Tongue (tissue), 3 donors: ENCODE measurements at places on chromosomes 11 and 22. TPM values are rescaled to one million over a fixed set of nuclear protein-coding genes. Genes with fewer than 3 reads are reported as not detected.

DNA sequence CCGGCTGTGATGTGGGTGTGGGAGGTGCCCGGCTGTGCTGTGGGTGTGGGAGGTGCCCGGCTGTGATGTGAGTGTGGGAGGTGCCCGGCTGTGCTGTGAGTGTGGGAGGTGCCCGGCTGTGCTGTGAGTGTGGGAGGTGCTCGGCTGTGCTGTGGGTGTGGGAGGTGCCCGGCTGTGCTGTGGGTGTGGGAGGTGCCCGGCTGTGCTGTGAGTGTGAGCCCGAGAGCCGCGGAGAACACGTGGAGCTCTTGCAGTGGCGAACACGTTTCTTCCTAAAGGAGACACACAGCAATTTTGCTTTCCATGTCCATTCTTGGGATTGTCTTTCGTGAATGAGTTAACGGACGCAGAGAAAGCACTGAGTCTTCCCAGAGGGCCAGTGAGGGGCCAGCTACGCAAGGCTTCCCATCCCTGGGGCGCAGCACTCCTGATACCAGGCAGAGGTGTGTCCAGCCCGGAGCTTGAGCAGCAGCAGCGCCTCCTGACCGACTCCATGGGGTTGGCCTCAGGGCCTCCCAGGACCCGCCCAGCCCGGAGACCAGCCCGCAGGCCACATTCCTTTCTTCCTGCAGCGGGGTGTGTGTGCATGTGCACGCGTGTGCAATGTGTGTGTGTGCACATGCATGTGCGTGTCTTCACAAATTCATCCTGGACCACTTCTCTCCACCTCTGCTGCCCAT is 245.0 kb upstream of the B3GAT1 start:
- no peak for DNase-seq

GRCh38 chr11:24709928-24710565 is 213.2 kb downstream of the LUZP2 start:
- no peak for DNase-seq

GRCh38 chr11:99277281-99277680 is 256.5 kb downstream of the CNTN5 start:
- peak; percentile 53 for DNase-seq

DNA sequence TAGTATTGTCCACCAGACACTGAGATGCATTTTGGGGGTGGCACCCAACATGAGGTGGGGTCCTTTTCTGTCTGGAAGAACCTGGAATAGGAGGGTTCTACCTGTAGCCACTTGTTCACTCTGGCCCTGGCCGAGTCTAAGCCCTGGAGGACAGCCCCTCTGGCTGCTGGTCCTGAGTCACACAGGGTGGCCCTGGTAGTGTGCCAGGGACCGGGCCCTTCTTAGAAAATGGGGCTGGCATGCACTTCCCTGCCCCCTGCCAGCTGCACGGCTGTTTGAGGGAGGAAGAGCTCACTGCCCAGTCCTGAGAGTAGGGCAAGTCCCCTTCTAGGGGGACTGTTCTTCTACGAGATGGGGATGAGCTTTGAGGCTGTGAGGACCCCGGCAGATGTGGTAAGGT is 2.2 kb downstream of the PLCB3 start:
- DNase-seq = no peak

- DNase-seq = no peak
These were observed 606.3 kb upstream of the ARHGAP42 start for GRCh38 chr11:100080821-100081220.

- DNase-seq = no peak
These were observed 82.6 kb downstream of the TENM4 start for GRCh38 chr11:79358258-79358657.

Gene KCNQ1OT1
- 10.3 TPM for total RNA-seq

GRCh38 chr22:19814428-19814827 is 40.2 kb downstream of the GNB1L start:
- DNase-seq = no peak

Gene AQP11
- 1.4 TPM for total RNA-seq

- DNase-seq = peak; percentile 75
These were observed 27.0 kb upstream of the AMOTL1 start for GRCh38 chr11:94741022-94741679.

- DNase-seq = no peak
These were observed 40.0 kb downstream of the DCUN1D5 start for GRCh38 chr11:103051981-103052380.

DNA sequence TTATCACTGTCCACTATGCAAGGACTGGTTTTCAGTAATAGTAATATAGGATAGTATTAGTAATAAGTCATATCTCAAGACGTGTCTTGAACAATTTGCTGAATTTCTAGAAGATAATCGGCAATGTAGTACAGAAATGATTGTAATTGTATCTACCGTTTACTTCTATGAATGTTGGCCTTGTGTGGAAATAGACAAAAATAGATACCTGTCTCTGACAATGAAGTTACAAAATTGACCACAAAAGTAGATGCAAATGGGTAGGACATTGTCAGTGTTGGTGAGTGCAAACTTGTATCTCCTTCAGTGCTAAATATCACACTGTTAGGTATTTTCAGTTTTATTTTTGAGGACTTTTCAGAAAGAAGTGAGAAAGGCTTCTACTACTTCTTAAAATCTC is 43.1 kb downstream of the SVIP start:
- DNase-seq = no peak

Gene IGF2
- 1,514 TPM for total RNA-seq

DNA sequence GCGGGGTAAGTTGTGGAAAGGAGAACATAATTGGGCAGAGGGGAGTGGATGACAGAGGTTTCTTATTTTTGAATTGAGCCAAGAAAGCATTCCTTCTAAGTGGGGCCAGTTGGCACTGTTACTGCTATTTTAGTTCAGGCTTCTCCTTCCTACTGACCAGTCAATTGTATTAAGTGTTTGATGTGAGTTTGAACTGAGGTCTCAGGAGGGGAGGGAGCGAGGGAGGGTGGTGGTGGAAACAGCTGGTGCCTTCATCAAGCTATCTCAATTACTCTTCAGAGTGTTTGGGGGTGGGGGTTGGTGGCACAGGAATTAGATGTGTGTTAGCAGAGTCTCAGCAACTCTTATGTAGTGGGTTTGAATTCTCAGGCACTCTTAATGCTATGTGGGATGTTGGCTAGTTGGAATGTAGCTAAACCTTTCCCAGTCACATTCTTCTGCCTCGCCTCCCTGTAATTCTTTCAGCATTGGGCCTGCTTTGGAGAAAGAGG is 14.5 kb downstream of the CTNND1 start:
- DNase-seq = peak; percentile 83

DNA sequence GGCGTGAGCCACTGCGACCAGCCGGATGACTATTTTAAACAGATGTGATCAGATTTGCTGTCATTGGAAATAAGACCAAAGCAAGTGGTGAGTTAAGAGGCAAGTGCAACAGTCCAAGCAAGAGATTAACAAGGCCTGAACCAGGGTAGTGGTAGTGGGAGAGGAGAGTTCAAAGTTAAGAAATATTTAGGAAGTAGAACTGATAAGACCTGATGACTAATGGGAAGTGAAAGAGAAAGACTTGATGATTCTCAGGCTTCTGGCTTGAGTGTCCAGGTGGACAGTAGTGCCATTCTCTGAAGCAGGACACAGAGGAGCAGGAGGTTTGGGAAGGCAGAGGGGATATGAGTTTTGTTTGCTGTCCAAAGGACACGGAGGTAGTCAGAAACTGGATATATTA is 7.2 kb downstream of the NDUFC2 start:
- DNase-seq = no peak

Gene CREBZF
- total RNA-seq = 101 TPM

DNA sequence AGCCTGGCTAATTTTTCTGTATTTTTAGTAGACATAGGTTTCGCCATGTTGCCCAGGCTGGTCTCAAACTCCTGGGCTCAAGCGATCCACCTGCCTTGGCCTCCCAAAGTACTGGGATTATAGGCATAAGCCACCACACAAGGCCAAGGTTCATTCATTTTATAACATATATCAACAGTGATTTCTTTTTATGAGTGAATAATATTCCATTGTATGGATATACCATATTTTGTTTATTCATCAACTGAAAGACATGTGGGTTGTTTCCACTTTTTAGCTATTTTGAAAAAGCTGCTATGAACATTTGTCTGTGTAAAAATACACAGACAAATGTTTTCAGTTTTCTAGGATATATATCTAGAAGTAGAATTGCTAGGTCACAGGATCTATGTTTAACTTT is 116.0 kb downstream of the MRTFA start:
- DNase-seq = no peak

- DNase-seq = no peak
These were observed 42.3 kb downstream of the FAM168A start for GRCh38 chr11:73555615-73556014.

GRCh38 chr11:57336111-57336666 is 497 bp upstream of the SSRP1 start:
- no peak for DNase-seq
